MCF 10A (cell line): ENCODE measurements at places on chromosomes 4 and X.

DNA sequence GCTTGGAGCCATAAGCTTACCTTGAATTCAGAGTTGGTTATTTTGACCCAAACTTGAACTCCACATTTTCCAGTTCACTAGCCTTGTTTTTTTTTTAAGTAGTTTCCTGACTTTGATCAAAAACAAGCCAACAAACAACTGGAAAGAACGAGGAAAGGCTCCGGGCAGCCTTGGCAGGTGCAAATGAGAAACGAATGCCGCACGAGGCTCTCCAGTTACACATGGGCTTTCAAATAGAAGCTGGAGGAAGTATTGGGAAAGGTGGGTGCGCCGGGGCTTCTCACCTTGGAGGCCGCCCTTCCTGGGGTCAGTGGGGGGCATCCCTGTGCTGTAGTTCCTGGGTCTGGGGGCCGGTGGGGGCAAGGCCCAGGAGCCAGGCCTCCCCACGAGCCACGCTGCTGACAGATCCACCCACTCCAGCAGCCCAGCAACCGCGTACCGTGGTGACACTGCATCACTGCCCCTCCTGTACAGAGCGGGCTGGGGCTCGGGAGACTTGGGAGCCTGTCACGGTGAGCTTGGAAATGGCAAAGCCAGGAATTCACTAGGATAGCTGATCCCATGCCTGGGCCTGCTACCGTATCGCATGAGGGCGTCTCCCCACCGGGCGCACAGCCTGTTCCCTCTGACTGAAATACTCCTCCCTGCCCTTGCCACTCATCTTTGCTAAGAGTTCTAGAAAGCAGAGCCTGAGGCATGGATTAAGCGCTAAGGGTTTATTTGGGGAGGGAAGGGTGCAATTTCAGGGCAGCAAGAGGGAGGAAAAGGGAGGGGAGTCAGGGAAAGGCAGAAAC lies 50.9 kb upstream of the ADRA2C start:
- DNase-seq: no peak

DNA sequence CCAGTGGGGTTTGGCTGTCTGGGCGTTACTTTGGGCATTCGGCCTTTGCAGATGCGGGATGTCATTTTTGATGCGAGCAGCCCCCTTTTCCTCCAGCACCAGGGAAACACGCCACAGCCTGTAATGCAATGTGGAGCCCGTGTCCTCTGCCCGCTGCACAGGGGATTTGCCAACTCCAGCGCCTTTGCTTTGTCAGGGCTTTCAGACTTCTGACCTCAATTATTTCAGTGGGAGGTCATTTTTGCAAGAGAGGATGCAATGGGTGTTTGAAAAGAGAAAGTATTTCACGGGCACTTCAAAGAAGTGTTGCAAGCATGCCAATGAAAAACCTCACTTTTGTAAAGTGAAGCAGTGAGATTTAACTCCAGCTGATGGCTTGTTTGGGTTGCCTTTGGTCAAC lies 11.5 kb downstream of the CLCN4 start:
- DNase-seq: no peak

DNA sequence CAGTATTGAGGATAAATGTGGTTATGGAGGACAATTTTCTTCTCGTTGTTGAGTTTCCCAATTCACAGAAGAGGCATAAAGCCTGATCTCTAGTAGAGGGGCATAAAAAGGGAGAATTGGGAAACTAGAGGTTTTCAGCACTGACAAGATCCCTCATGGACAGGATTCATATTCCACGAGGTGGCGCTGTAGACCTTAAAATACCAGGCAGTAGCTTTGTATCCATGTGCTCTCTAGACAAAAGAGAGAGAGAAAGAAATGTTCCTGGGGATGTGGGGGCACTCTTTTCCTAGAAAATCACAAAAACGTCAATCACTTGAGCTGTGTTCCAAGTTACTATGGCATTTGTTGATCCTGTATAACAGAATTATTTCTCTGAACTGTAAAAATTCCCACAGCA lies 128.3 kb downstream of the MAGEE1 start:
- DNase-seq: peak; percentile 38

DNA sequence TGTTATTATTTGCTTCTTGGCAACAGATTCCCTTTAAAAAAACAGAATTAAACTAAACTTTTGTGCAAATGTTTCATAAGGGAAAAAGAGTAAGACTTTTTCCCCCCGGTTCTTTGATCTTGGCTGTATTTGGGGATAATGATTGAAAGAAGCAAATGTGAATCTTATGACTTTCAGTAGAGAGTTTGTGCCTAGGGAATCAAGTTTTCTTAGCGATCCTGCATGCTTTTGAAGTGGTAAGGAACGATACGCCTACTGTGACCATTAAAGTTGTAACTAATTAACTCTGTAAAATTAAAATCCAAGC lies 9.0 kb downstream of the ATP10D start:
- DNase-seq: no peak

- DNase-seq: no peak
These were observed 5.8 kb downstream of the MECP2 start for GRCh38 chrX:154091678-154092077.
